ENCODE measurements at places on chromosomes 7 and 10.

GRCh38 chr10:100824886-100825285 is 79.5 kb downstream of the PAX2 start:
- no peak for DNase-seq

DNA sequence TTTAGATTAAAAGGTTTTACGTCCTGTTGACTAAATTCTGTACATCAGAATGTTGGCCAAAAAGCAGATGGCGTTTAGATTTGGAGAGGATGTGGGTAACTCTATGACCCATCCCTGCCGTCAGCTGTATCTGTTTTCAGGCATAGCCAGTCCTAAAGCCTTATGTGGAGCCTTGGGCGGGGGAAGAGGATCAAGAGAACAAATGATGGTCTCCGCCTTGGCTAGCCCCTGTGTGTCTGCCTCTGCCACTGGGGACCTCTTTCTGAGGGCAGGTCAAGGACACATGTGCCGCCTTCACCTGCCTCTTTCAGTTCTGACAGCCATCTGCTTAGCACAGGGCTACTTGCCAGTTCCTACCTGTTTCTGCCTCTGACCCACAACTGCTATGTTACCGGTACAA is 24.1 kb downstream of the PDSS1 start:
- no peak for DNase-seq

DNA sequence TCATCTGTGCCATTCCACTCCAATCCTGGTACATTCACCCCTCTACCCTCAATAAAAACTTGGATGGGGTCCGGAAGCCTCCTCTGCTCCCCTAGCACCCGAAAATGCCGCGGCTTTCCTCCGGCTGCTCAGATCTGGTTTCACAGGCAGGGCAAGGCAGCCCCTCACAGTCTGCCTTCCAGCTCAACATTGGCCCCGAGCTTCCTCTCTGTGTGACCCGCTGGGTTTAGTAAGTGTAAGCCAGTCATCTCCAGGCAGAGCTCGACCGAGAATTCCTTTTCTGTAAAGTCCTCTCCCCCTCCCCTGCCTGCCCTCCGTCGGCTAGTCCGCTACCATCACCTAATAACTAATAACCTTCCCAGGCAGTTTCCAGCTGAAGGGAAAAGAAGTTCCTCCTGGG is 3.4 kb downstream of the INHBA start:
- DNase-seq = no peak

DNA sequence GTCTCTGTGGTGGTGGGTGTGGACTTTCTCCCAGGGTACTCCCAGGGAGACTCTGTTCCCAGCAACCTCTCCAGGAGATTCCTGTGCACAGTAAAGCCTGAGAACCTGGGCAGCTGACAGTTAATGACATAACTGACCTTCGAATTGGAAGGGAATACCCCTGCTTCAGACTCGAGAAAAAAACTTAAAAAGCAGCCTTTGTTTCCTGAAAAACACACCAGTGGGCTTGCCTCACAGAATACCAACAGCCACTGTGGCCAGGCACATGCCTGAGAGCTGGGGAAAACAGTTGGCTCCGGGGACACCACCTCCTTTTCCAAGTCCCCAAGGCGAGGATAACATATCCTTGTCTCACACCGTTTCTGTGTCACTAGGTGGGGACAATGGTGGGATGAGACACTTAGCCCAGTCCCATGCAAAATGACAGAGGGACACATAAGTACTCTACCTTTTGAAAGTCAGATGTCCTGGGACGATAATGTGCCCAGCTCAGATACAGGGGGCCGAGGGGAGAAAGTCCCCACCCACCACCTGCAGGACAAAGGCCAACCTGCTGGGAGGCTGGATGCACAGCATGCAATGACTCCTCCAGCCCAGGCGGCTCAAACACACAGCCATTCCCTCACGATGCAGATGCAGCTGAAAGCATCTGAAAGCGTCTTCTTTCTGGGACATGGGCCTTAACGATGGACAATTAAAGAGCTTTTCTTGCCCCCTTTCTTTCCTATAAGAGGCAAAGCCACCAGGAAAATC is 65.6 kb downstream of the HIPK2 start:
- DNase-seq = no peak

- no peak for DNase-seq
Observed at GRCh38 chr10:75541411-75541810, 110.0 kb downstream of the LRMDA start.

GRCh38 chr7:92205987-92206386 is 27.0 kb upstream of the LRRD1 start:
- DNase-seq = no peak

GRCh38 chr10:101752241-101752640 is 23.7 kb downstream of the FGF8 start:
- DNase-seq = no peak

DNA sequence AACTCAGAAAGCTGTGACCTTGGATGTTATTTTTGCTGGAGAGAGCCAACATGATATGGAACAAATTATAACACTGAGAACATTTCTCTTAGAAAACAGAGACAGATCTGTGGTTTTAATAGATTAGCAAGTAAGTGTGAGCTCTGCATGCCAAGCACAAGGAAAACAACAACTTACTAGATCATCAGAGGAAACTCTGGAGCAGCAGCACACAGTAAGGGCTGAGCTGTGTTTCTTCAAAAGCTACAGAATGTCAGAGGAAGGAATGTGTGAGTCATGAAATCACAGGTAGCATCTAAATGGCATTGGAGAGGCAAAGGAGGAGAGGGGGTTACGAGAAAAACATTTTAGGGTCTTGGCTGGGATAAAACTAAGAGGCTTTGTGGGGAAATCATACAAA is 283.4 kb upstream of the FZD8 start:
- no peak for DNase-seq

GRCh38 chr7:20786779-20787659 is at the start of gene SP8:
SP8 (minus strand) TSS chr7:20786886; CDS start chr7:20786798, 88 bp downstream.
- DNase-seq = no peak

DNA sequence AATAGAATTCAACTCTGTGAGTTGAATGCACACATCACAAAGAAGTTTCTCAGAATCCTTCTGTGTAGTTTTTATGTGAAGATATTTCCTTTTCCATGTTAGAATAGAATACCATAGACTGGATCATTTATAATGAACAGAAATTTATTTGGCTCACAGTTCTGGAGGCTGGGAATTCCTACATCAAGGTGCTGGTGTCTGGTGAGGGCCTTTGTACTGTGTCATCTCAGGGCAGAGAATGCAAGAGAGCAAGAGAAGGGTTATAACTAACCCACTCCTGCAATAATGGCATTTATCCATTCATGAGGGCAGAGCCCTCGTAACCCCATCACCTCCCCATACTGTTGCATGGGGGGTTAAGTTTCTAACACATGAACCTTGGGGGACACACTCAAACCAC is 18.4 kb upstream of the DIP2C start:
- no peak for DNase-seq

- no peak for DNase-seq
Observed at GRCh38 chr7:134612197-134612596, 34.5 kb upstream of the BPGM start.

DNA sequence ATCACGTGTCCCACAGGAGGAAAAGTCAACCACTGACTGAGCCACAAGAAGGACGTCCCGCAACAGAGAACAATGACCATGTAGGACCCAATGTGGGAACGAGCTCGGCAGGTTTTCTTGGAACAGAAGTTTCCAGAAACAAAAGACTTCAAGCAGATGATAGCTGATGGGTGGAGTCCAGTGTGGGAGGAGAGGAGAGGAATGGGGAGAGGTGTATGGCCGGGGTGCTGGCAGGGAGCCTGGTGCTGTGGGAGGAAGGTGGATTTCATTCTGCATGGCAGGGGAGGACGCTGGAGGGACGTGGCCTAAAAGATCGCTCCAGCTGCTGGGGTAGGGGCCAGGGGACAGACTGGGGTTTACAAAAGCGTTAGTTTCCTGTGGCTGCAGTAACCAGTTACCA is 48.5 kb upstream of the LMTK2 start:
- DNase-seq = no peak

DNA sequence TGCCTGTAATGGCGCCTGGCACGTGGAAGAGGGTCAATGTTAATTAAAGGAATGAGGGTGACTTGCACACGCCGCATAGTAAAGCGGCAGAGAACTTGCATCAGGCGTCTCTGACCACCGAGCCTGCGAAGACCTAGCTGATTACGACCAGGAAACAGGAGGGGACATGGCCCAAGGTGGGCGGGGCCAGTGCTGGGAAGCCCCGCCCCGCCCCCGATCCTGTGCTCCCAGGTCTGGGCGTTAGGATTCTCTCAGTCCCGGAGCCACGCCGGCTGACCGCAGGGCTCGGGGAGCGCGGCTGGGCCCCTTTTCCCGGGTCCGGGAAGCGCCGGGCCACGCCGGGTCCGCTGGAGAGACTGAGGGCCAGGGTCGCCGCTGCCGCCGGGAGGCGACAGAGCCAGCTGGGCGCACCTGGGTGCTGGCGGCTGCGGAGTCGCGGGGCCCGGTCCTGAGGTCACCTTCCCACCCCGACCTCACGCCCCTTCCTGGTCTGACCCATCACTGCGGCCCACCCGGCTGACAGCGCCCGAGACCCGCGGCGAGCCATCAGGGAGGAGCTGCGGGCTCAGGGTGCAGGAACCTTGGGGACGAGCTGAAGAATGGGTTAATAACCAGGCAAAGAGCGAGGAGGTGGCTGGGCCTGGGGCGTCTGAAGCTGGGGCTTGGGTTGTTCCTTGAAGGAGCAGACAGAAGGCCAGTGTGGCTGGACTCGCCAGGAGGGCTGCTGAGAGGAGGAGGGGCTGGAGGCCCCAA is 23.0 kb upstream of the GRID1 start:
- no peak for DNase-seq

DNA sequence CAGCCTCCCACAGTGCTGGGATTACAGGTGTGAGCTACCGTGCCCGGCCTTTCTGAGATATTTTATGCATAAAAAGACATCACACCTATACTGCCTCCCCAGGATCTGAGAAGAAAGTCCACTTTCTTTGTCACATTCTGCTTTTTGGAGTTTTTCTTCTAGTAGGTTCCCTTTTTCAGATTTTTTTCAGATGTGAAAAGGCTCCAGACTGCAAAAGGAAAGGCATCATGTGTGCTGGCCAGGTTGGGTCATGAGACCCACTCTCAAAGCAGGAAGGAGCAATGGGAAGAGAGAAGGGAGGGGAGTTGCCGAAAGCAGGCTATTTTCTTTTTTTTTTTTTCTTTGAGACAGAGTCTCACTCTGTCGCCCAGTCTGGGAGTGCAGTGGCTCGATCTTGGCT is 10.8 kb downstream of the BLVRA start:
- DNase-seq = no peak

GRCh38 chr10:115129752-115130151 is 36.6 kb downstream of the ATRNL1 start:
- DNase-seq = no peak

Data from cortex of kidney (tissue), 1 donor.